ENCODE measurements at places on chromosomes 7 and 10.

DNA sequence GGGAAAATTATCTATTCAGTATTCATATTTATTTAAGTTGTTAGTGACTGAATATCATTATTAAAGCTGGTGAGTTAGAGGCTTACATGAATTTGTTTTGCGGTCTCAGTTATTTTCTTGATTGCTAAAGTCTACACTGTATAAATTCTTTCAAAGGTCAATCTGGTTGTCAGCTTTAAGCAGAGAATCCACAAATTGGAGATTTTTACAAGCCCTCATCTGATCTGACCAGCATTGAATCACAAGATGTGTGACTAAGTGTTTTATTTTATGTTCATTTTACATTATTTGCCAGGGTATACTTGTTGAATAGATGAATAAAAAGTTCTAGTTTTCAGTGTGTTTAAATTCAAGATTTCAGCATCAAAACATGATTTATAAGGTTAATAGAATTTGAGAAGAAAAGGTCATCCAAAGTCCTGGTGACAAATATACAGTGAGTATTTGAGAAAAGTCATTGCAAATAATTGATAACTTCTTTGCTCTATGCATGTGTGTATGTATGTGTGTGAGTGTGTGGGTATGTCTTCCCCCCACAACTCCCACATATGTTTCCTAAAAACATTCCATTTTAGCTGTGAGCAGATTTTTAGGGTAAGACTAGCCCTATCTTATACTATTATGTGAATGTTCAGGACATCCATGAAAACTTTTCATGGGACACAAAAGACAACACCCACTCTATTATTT, 4.4 kb downstream of the SEMA3A start:
- no peak for DNase-seq

DNA sequence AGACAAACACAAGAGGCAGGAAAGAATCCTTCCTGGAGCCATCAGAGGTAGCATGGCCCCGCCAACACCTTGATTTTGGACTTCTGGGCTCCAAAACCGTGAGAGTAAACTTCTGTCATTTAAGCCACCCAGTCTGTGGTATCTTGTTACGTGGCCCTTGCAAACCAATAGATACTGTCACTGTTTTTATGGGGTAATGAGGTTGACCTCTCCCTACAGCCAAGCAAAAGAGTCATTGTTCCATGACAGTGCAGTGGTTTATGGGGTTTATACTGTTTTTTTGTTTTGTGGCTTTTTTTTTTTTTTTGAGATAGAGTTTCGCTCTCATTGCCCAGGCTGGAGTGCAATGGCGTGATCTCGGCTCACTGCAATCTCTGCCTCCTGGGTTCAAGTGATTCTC, 32.8 kb downstream of the KIAA1549 start:
- no peak for DNase-seq

- DNase-seq, result no peak
Measured at GRCh38 chr10:11879387-11880094, 56.4 kb downstream of the PROSER2 start.

- no peak for DNase-seq
Measured at GRCh38 chr10:32386623-32387260, 39.8 kb upstream of the EPC1 start.

GRCh38 chr7:85356916-85357315, 170.1 kb upstream of the SEMA3D start:
- no peak for DNase-seq
